ENCODE measurements at places on chromosomes 1 and 21. TPM values are rescaled to one million over a fixed set of nuclear protein-coding genes. Genes with fewer than 3 reads are reported as not detected.

Gene PTPN14
- total RNA-seq = 10.3 TPM

Gene AMY2A
- not detected for total RNA-seq

Gene RIPPLY3
- total RNA-seq = 0.56 TPM

Gene TTLL10
- not detected for total RNA-seq

Gene NBPF4
- total RNA-seq = 0.13 TPM

Gene LRP8
- total RNA-seq = 45.7 TPM

Gene C1orf94
- not detected for total RNA-seq

Gene HUNK
- 1.3 TPM for total RNA-seq

Gene AXDND1
- 0.54 TPM for total RNA-seq

Gene NPR1
- 0.92 TPM for total RNA-seq

Gene CD101
- total RNA-seq = 0.60 TPM

Gene MYBPH
- not detected for total RNA-seq

Gene TMEM81
- total RNA-seq = 2.4 TPM

Gene PRPF38B
- total RNA-seq = 24.2 TPM

Gene TMEM240
- total RNA-seq = 0.43 TPM

Gene TAS1R1
- total RNA-seq = not detected

Gene CASZ1
- 2.5 TPM for total RNA-seq

Gene HPCAL4
- 0.24 TPM for total RNA-seq

Gene HES4
- total RNA-seq = 49.6 TPM

Gene LAD1
- total RNA-seq = 0.69 TPM

Gene RNF186
- not detected for total RNA-seq

Gene PAQR7
- 3.4 TPM for total RNA-seq

Gene CRNN
- not detected for total RNA-seq

Gene OR2G6
- total RNA-seq = not detected

Gene S100A4
- total RNA-seq = 1,665 TPM

Gene CBR1
- 169 TPM for total RNA-seq

Gene CFAP45
- total RNA-seq = 0.51 TPM

Gene PCAT6
- total RNA-seq = 2.5 TPM

Gene RAD54L
- total RNA-seq = 12.1 TPM

Gene GPR37L1
- 0.13 TPM for total RNA-seq

Gene GBP2
- 1.3 TPM for total RNA-seq

Gene MYOG
- not detected for total RNA-seq

Gene GOLT1A
- total RNA-seq = 4.7 TPM

Gene TCHHL1
- not detected for total RNA-seq

Gene PLEKHA6
- total RNA-seq = 20.3 TPM

Gene DCAF6
- total RNA-seq = 24.8 TPM

Gene ATP8B2
- total RNA-seq = 38.9 TPM

Gene GSTM5
- total RNA-seq = not detected

Gene SLC44A3
- total RNA-seq = 2.1 TPM

Gene VHLL
- not detected for total RNA-seq

Gene PSEN2
- 28.0 TPM for total RNA-seq

Gene VSIG8
- total RNA-seq = not detected

Gene TAS1R3
- 0.07 TPM for total RNA-seq

Gene LRRC53
- not detected for total RNA-seq

Gene CYP4A11
- not detected for total RNA-seq
